Stimulated activated CD4-positive, alpha-beta T cell treated with anti-CD3 and anti-CD28 coated beads, Interleukin-1b, Interleukin-23, amount 100 ng/mL, for 48 hours (primary cell): ENCODE measurements at places on chromosomes 12 and 14.

GRCh38 chr14:100072783-100073346, 7.6 kb downstream of the EVL start:
- peak; percentile 62 for DNase-seq

GRCh38 chr12:94263905-94264561, 115.7 kb downstream of the PLXNC1 start:
- no peak for DNase-seq

- DNase-seq: no peak
These were observed 4.7 kb downstream of the TSPAN9 start for GRCh38 chr12:3081886-3082285.

GRCh38 chr14:106665814-106666213, 1139.4 kb downstream of the TMEM121 start:
- DNase-seq: peak; percentile 38

DNA sequence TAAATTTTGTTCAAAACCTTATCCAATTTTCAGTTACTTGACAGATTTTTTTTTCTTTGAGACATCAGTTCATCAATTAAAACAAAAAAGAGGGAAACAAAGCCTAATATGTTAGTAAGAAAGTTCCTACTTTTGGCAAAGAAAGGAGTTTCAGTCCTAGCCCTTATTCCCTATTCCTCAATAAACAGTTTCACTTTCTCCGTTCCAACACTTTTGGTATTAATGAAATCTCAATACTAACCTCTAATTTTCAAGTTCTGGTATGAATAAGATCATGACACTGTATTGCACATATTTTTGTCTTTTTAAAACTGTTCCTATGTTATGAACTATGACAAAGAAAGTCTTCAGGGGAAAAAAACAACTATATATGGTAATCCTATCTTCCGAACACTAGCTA, 48.4 kb downstream of the RPS6KA5 start:
- DNase-seq: no peak

GRCh38 chr12:33486058-33486457, 46.4 kb upstream of the SYT10 start:
- DNase-seq: no peak

DNA sequence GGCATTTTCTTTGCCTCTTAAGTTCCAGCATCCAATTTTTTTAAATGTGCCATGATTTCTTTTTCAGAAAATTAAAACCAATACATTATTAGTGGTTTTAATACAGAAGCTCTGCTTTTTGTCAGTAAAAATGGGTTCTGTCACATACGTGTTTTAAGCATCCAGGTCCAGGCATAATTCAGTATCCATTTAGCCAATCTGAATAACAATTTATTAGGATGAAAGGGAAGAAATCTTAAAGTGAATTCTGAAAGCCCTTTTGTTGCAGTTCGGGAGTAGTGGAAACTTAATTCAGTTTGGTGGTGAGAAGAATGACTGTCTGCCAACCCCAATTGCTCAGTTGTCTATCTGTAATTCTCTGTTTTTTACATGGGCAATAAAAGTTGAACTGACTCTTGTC, 7.2 kb downstream of the XPOT start:
- DNase-seq: no peak

- no peak for DNase-seq
These were observed 10.6 kb upstream of the TNFAIP2 start for GRCh38 chr14:103112400-103113243.

- DNase-seq: no peak
These were observed 81.2 kb downstream of the CFAP54 start for GRCh38 chr12:96570579-96570978.

GRCh38 chr14:52844262-52845060, 53.1 kb upstream of the GNPNAT1 start:
- no peak for DNase-seq

DNA sequence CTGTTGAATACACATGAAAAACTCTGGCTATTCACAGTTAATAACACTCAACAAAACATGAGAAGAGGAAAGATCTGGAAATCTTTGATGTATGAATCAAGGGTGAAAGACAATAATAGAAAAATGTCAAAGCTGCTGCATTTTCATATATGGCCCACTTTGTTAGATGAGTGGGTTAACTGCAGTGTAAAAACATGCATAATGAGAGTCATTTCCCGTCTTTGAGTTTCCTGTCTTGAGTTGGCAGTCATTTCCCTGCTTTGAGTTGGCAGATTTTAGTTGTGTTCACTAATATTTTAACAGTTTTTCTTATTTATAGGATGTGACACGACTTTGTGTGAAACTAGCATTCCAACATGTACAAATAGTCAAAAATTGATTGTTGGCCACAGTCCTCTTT, 87.9 kb upstream of the PTPRQ start:
- DNase-seq: no peak

- no peak for DNase-seq
These were observed 160.1 kb upstream of the CPNE8 start for GRCh38 chr12:39065455-39065854.

- DNase-seq: peak; percentile 4
These were observed 64.7 kb downstream of the PPP2R5E start for GRCh38 chr14:63478437-63478852.

GRCh38 chr12:103105971-103106597, 148.6 kb downstream of the ASCL1 start:
- DNase-seq: no peak

DNA sequence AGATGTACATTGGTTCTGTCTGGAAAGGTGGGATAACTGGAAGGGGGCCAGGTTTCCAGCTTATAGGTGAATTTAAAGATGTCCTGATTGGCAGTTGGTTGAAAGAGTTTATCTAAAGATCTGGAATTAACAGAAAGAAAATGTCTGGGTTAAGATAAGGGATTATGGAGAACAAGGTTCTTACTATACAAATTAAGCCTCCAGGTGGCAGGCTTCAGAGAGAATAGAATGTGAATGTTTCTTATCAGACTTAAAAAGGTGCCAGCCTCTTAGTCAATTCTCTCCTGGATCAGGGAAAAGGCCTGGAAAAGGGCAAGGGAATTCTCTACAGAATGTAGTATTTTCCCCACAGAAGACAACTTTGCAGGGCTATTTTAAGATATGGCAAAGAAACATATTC, 53.1 kb downstream of the CNTN1 start:
- DNase-seq: no peak

- no peak for DNase-seq
These were observed 7.7 kb downstream of the JDP2 start for GRCh38 chr14:75435473-75435872.

DNA sequence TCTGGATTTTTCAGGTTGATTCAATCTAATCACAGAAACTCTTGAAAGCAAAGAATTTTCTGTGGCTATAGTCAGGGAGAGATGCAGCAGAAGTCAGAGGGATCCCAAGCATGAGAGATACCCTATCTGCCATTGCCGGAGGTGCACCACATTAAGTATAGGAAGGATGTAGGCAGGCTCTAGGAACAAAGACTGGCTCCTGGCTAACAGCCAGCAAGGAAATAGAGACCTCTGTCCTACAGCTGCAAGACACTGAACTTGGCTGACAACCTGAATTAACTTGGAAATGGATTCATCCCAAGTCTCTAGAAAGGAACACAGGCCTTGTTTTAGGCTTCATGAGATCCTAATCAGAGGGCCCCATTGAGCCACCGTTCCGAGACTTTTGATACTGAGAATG, 364.9 kb upstream of the FLRT2 start:
- no peak for DNase-seq

DNA sequence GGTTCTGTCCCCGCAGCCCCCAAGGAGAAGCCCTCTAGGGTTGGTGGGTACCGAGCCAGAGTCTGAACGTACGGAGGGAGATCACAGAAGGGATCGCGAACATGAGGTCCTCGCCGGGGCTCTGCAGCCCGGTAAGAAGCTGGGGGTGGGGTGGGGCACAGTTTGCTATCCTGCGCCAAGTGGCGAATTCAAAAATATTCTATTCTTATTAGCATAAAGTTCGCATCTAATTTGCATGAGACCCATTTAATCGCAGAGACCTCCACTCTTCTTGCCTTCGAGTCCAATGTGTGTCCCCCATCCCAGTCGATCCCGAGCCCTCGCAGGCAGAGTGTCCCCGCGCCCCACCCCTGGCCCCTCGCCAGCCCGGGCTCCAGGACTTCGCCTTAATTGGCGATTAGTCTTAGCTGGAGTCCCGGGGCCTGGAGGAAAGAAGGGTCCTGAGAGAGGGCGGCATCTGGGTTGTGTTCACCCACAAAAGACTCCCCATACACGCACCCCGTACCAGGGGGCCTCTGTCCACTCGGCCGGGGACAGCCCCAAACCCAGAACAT, 604 bp upstream of the ARHGEF25 start:
- DNase-seq: no peak

DNA sequence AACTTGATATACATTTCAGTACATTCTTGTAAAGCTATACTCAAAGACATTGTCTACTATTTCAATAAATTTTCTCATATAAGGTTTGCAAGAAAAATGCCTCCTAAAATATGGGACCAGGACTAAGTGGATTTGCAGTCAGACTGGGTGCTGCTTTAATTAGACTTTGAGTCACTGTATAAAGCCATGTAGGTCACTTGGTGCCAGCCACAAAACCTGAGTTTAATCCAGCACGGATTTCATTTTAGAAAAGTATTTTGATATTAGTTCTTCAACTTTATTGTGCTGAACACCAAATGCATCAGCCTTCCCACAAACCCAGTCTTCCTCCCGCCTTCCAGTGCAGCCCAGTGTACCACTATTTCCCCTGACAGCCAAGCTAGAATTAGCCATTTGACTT, 9.9 kb upstream of the NID2 start:
- no peak for DNase-seq

- DNase-seq: no peak
These were observed 33.7 kb upstream of the KTN1 start for GRCh38 chr14:55546212-55546874.

DNA sequence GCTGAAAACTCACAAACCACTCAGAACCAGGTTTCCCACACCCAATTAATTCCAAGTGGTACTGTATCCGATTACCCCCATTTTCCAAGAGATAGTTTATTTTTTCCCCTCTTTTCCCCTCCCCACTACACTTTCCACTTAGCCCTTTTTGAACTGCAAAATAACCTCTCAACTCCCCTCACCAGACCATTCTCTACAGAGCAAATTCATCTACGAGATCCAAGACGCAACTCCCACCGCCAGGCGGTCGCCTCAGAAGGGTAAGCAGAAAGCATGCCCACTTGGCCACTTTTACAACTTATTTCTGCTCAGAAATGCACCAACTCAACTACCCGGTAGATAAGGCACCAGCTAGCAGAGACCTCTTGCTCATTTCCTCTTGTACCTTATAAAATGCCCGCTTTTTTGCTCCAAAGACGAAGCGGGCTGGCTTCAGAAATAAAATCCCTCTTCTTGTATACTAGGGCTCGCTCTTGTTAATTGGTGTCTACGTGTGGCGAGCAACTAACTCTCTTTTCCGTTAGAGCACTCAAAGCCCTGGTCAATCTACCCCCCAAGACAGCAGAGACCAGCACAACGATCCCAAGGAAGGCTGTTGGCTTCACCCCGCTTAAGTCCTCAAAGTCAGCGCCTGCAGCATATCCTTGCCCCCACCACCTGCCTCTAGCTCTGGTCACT, 910 bp upstream of the SRP54 start:
- DNase-seq: peak; percentile 41

GRCh38 chr14:78752518-78753188, 582.5 kb downstream of the NRXN3 start:
- no peak for DNase-seq

- DNase-seq: peak; percentile 33
These were observed 436 bp downstream of the VPS33A start for GRCh38 chr12:122265886-122266229.

DNA sequence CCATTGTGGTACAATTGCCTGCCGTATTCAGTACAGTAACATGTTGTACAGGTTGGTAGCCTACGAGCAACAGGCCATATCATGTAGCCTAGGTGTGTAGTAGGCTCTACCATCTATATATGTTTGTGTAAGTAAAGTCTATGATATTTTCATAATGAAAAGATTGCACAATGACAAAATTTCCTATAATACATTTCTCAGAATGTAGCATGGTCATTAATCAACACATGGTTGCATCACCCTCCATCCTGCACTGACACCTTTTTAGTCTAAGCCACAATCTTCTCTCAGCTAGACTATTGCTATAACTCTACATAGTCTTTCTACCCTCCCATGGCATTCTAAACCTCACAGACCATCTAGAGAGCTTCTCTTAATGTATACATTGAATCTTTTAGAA, 158.5 kb upstream of the HMGA2 start:
- no peak for DNase-seq

DNA sequence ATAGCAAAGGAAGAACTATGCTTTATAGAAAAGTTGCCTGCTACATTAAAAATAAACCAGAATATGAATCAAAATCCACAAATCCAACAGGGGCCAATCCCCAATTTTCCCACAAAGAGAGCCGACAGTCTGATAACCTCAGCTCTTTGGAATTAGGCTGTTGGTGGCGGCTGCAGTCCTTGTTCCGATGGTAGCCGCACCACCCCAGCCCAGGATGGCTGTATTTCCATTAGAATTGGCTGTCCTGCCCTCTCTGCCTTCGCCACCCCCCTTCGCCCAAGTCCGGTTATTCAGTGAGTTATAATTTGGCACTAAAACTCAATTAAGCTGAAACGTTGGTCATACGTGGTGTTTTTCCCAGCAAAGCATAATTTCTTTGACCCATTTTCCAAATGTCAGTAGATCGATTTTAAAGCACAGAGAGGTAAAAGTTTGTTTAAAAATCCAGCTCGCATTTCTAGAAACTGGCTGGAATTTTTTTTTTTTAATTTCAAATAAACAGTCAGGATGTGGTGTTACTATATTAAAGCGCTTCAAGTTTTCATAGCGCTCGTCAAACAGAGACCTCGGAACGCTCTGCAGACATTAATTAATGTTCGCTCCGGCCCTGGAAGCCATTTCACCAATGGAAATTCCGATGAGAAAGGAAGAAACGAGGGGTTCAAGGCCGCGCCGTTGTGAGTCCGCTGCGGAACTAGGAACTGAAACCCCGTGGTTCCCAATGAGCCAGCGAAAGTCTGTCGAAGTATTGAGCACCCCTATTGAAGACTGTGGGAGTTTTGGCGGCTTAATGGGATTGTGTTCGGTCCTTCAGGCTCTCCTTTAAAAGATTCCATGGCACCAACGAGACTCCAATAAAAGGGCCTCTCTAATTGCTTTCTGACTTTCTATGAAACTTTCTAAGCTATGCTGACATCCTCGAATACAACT, 104.8 kb upstream of the DIO3 start:
- no peak for DNase-seq

- no peak for DNase-seq
These were observed 445.8 kb upstream of the TBX3 start for GRCh38 chr12:115129727-115130126.

GRCh38 chr12:105729926-105730325, 399.4 kb downstream of the C12orf75 start:
- no peak for DNase-seq
